ENCODE measurements at places on chromosomes 2 and 18.

GRCh38 chr2:69559442-69560146 lies 83.9 kb downstream of the AAK1 start:
- H3K4me3 ChIP-seq, result no peak overlapping the region
- no peaks in the 10 kb centered on the region for H3K27me3 ChIP-seq
- no peak overlapping the region for H3K27ac ChIP-seq
- DNase-seq, result peak; percentile 66
- no peaks in the 10 kb centered on the region for H3K4me1 ChIP-seq

- H3K4me1 ChIP-seq, result no peaks in the 10 kb centered on the region
- H3K27ac ChIP-seq, result no peak overlapping the region
- no peak overlapping the region for H3K4me3 ChIP-seq
- H3K27me3 ChIP-seq, result no peaks in the 10 kb centered on the region
- H3K36me3 ChIP-seq, result no peaks in the 10 kb centered on the region
- DNase-seq, result no peak
Observed at GRCh38 chr2:239353692-239354091, 47.1 kb downstream of the HDAC4 start.

DNA sequence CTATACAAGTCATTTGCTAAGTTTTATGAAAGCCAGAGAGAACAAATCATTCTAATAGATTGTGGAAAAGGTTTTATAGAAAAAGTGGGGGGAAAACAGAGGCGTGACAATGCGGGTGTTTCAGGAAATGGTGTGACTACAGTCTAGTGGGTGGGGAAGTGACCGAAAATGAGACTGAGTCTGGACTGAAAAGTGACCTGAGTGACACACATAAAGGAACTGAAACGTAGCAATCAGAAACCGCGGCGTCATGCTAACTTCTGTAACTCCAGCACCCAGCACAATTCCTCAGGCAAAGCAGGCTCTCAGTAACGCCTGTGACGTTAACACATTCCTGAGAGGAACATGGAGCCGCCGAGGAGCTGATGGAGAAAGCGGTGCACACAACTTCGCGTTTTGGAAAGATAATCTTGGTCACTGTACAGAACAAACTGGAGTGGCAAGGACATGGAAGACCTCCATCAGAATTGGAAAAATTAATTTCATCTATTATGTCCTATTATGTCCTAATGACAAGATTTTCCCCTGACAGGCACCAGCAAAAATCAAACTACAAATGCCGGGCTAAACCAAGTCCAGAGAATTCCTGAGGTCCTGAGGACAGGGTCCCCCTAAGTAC lies 1.4 kb upstream of the CD226 start:
- no peaks in the 10 kb centered on the region for H3K36me3 ChIP-seq
- H3K27me3 ChIP-seq, result no peaks in the 10 kb centered on the region
- peak overlapping the region; percentile 26 for H3K4me3 ChIP-seq
- peak; percentile 84 for DNase-seq
- peak overlapping the region; percentile 57 for H3K27ac ChIP-seq

DNA sequence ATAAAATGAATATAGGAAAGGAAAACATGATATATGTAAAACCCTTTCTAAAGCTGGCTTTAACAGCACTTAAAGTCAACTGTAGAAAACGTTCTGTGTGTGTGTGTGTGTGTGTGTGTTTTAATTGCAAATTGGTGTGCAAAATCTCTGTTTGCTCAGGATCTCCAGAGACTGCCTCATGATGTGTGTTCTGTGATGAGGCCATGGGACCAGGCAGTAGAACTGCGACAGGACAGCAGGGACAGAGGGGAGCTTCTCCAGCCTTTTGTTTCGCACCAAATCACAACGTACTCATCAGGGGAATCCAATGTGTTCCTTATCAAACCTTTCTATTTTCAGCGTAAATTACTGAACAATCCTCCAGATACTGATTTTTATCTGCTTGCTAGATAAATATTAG lies 66.7 kb downstream of the NXPH2 start:
- H3K36me3 ChIP-seq, result no peaks in the 10 kb centered on the region
- no peak overlapping the region for H3K4me3 ChIP-seq
- no peak overlapping the region for H3K27ac ChIP-seq
- no peaks in the 10 kb centered on the region for H3K27me3 ChIP-seq
- no peaks in the 10 kb centered on the region for H3K4me1 ChIP-seq

- no peaks in the 10 kb centered on the region for H3K27me3 ChIP-seq
- no peak for DNase-seq
- H3K27ac ChIP-seq, result no peak overlapping the region
Observed at GRCh38 chr2:145029873-145030272, 510.0 kb upstream of the ZEB2 start.

DNA sequence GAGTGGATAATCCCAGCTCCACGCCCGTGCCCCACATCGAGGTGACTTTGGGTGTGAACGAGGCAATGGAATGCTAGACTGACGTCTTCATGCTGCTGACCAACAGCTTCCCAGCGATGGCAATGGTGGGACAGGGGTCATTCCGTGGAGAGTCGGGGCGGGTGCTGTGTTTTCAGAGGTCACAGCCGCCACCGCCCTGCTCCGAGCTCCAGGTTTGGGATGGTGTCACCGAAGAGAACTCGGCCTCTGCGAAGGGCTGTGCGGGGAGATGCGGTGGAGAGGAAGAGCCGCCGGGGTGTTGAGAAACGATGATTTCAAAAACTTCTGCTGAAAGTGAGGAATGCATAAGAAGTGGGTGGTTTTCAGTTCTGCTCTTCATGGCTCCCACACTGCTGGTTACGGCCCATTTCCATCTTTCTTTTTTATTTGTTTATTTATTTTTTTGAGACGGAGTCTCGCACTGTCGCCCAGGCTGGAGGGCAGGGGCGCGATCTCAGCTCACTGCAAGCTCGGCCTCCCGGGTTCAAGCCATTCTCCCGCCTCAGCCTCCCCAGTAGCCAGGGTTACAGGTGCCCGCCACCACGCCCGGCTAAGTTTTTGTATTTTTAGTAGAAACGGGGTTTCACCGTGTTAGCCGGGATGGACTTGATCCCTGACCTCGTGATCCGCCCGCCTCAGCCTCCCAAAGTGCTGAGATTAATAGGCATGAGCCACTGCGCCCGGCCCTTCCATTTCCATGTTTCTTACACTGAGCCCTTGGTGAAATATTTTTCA lies 142.6 kb downstream of the RTP5 start:
- no peak overlapping the region for H3K27ac ChIP-seq
- DNase-seq, result no peak
- H3K4me1 ChIP-seq, result peaks cover 25% of the 10 kb centered on the region

GRCh38 chr18:3002732-3003131 lies 10.2 kb downstream of the LPIN2 start:
- no peaks in the 10 kb centered on the region for H3K4me1 ChIP-seq
- H3K27ac ChIP-seq, result no peak overlapping the region
- H3K27me3 ChIP-seq, result no peaks in the 10 kb centered on the region
- no peaks in the 10 kb centered on the region for H3K36me3 ChIP-seq
- H3K4me3 ChIP-seq, result no peak overlapping the region
- no peak for DNase-seq

- H3K36me3 ChIP-seq, result no peaks in the 10 kb centered on the region
- H3K27me3 ChIP-seq, result no peaks in the 10 kb centered on the region
- no peak for DNase-seq
Observed at GRCh38 chr18:5972298-5972697, 77.0 kb upstream of the TMEM200C start.

DNA sequence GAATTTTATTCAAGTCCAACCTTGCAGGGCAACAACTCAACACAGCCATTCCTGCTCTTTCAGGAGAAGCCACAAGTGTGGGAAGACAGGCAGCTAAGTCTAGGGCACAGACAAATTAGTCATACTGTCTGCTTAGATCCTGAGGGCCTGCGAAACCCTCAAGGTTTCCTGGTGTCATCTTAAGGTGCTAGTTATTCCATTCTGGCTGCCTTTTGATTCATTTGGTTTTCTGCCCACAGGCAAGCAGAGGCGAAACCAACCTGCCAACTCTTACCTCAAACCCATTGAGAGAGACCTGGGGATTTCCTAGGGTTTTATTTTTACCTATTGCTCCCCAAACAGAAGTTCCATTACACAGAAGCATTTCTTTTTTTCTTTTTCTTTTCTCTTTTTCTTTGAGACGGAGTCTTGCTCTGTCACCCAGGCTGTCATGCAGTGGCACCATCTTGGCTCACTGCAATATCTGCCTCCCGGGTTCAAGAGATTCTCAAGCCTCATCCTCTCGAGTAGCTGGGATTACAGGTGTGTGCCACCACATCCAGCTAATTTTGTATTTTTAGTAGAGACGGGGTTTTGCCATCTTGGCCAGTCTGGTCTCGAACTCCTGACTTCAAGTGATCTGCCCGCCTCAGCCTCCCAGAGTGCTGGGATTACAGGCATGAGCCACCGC lies 23.7 kb upstream of the SCYGR1 start:
- H3K4me3 ChIP-seq, result peak overlapping the region; percentile 35
- peaks cover 45% of the 10 kb centered on the region for H3K4me1 ChIP-seq
- H3K27ac ChIP-seq, result peak overlapping the region; percentile 96
- H3K27me3 ChIP-seq, result no peaks in the 10 kb centered on the region
- H3K36me3 ChIP-seq, result no peaks in the 10 kb centered on the region
- peak; percentile 94 for DNase-seq

GRCh38 chr2:181685150-181685688 lies 4.9 kb upstream of the NEUROD1 start:
- no peaks in the 10 kb centered on the region for H3K36me3 ChIP-seq
- no peak for DNase-seq
- no peak overlapping the region for H3K4me3 ChIP-seq
- no peaks in the 10 kb centered on the region for H3K4me1 ChIP-seq
- H3K27me3 ChIP-seq, result peaks cover 24% of the 10 kb centered on the region
- H3K27ac ChIP-seq, result no peak overlapping the region

DNA sequence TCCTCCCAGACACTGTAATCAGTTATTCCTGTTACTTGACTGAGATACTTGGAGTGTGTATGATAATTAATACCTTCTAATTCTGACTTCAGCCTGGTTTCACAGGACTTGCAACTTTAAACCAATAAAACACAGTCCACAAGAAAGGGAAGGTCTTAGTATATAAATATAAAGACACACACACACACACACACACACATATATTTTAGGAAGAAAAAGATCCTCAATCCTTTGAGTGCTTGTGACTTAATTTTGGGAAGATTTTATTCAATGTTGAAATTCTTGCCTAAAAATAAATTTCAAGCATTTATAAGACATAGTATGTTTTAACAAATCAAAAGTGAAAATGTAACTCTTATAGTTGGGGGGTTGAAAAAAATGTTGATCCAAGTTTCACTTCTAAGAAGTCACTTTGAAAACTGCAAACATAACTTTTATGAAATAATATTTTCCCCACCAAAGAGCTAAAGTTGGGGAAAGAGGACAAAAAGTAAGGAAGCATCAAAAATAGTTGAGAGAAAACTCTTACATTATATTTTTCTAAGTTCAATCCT lies 824 bp upstream of the VPS54 start:
- peak overlapping the region; percentile 71 for H3K27ac ChIP-seq
- peaks cover 34% of the 10 kb centered on the region for H3K4me1 ChIP-seq
- DNase-seq, result peak; percentile 52
- no peaks in the 10 kb centered on the region for H3K27me3 ChIP-seq

DNA sequence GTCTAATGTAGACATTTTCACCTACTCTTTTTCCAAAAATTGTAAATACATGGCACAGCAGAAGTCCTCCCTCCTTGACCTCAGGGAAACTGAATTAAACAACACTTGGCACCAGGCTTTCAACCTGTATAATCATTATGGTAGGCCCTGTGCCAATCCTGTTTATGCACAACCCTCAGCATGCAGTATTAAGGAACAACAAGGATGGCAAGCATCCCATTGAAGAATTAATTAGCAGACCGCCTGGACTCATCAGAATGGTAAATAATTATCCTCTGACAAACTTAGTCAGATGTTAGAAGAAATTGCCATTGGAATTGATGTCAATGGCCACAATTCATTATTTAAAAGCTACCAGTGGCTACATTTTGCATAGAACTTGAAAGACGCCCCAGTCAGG lies 66.3 kb upstream of the GALNT5 start:
- peaks cover 33% of the 10 kb centered on the region for H3K4me1 ChIP-seq
- H3K4me3 ChIP-seq, result no peak overlapping the region
- H3K36me3 ChIP-seq, result no peaks in the 10 kb centered on the region
- DNase-seq, result no peak

DNA sequence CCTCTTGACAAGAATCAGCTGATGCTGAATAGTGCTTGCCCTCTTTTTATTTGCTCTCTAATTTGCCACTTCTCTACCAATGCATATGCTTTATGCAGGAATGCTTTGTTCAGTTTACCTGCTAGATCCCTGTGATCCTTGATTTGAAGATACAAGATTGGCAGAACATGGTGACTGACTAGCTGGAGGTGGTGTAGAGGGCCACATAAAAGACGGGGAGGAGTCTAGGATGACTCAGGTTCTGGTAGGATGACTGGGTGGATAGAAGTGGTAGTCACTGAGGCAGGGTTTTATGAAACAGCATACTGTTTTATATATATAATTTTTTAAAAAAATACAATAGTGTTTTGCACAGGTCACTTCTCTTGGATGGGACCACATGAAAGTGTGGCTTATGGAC lies 6.3 kb upstream of the ADGRF3 start:
- no peak for DNase-seq
- no peak overlapping the region for H3K27ac ChIP-seq
- H3K4me1 ChIP-seq, result peaks cover 6% of the 10 kb centered on the region
- H3K36me3 ChIP-seq, result no peaks in the 10 kb centered on the region

DNA sequence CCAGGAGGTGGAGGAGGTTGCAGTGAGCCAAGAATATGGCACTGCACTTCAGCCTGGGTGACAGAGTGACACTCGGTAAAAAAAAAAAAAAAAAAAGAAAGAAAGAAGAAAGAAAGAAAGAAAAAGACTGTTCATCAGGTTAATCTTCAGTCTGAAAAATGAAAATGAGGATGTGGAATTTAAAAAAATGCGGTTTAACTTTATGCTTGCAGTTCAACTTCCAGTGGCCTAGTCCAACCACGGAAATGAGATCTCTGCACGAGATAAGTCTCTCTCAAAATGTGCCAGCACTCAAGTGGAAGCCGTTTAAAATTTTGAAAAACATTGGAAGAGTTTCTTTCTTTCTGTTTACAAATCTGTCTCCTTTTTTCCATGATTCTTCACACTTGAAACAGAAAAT lies 112.1 kb downstream of the DOCK10 start:
- DNase-seq, result no peak
- no peaks in the 10 kb centered on the region for H3K36me3 ChIP-seq
- H3K27ac ChIP-seq, result no peak overlapping the region
- H3K27me3 ChIP-seq, result no peaks in the 10 kb centered on the region
- no peak overlapping the region for H3K4me3 ChIP-seq

- no peak for DNase-seq
- H3K36me3 ChIP-seq, result no peaks in the 10 kb centered on the region
- no peaks in the 10 kb centered on the region for H3K27me3 ChIP-seq
- no peaks in the 10 kb centered on the region for H3K4me1 ChIP-seq
- no peak overlapping the region for H3K4me3 ChIP-seq
- H3K27ac ChIP-seq, result no peak overlapping the region
Observed at GRCh38 chr18:57789090-57789489, 14.0 kb downstream of the ATP8B1 start.

DNA sequence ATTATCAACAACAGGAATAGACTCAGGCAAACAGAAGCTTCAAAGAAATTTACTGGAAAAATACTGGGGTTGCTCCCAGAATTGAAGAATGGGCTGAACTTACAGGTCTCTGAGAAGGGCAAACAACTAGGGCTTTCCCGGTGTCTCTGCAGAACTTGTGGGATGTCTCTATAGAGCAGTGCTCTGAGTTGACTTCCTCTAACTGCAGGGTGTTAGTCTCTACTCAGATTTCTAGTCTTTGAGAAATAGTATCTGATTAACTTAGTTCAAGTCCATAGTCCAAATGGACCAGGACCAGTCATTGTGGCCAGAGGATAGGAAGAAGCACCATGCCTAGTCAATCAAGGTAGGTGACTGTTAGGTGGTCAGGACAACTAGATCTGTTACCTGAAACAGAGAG lies 45.8 kb downstream of the LIMS1 start:
- DNase-seq, result no peak
- H3K4me1 ChIP-seq, result peaks cover 6% of the 10 kb centered on the region
- no peak overlapping the region for H3K27ac ChIP-seq
- no peaks in the 10 kb centered on the region for H3K27me3 ChIP-seq
